ENCODE measurements at places on chromosomes 5 and 9.
A peak's percentile ranks its signal among the peaks of the same experiment; 100 is the strongest.

DNA sequence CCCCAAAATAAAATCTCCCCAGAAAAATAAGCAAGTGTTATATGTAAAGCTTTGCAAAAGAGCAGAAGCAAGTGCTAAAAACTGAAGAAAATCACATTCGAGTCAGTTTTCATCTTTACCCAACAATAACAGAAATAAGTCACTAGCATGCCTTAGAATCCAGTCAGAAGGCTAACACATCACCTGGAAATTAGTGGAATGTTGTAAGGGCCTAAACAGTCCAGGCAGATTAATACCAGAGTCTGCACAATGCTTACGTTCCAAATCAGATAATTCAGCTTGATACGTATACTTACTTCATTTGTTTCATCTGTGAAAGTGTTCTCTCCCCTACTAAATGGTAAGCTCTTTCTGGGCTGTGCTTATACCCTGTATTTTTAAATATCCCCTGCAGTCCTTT is 42.7 kb downstream of the SUSD1 start:
- DNase-seq: no peak

DNA sequence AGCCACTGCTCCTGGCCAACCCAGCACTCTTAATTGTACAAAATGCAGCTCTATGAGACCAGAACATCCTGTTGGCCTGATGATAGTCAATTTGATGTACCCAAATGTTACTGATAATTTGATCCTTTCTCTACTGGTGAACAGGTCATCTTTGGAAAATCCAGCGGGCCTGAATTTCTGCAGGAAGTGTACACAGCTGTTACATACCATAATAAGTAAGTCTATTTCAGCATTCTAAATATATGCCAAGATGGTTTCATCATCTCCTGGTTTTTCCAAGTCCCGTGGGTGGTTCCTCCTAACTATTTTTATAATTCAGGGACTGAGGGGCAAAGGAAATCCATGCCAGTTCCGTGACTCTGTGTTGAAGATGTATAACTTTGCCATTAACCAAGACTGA is 155.4 kb downstream of the DOCK8 start:
- no peak for DNase-seq

- no peak for DNase-seq
Measured at GRCh38 chr5:4079831-4080230, 484.2 kb downstream of the IRX1 start.

DNA sequence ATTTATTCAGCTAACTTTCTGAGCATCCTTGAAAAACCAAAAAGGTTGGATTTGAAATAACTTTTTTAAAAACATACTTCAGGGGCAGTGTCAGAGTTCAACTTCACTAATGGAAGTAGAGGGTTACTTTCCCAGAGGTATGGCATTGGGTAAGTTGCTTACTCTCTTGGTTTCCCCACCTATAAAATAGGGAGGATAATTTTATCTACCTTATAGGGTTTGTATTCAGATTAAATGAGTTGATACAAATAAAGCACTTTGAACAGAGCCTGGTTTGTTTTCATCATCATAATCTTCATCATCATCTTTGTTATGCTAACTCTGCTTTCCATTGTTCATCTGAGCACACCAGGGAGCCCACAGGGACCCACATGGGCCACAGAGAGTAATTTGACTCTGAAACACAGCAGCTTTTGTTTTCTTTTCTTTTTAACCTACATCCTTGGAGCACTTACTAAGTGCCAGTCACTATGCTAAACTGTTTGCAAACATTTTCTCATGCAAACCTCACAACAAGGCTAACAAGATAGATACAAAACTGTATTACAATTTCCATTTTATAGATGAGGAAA is 179.1 kb upstream of the SLC24A2 start:
- no peak for DNase-seq

- DNase-seq: no peak
Measured at GRCh38 chr9:111872886-111873285, 23.7 kb upstream of the UGCG start.

DNA sequence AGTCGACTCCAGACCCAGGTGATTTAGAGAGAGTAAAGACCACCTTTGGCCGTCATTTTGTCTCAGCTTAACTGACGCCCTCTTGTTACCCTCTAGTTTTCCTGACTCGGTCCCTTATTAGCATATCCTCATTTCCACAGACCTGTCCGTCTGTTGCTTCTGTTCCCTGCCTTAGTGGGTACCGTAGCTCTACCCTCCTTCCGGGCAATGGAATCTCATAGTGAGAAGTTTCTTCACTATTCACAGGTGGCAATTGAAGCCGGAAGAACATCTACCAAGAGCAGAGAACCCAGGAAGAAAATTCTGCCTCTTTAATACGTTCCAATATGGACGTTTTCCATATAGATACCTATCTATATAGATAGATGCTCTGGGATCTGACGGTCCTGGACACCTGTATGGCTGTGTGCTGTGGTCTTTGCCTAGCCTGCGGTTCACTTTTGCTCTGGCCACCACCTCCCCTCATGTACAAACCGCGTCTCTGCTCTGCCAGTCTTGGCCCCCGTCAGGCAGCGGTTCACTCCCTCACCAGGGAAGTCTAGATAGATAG is 652 bp upstream of the TMEM161B start:
- DNase-seq: no peak

DNA sequence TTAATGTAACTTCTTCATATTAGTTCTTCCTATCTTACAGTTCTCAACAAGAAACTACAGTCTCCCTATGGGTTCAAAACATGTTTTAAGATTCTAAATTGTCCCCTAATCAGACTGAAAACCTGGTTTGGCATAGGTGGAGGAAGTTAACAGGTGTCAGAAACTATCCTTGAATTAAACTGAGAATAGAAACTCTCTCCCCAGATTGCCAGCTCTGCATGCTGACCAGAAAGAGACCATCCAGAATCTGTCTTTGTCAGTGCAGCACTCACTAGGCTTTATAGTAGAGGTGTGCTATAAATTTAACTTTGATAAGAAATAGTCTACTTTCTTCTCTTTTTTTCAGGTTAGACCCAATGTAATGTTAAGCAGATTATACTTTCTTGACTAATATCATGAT is 63.8 kb downstream of the BNC2 start:
- no peak for DNase-seq

DNA sequence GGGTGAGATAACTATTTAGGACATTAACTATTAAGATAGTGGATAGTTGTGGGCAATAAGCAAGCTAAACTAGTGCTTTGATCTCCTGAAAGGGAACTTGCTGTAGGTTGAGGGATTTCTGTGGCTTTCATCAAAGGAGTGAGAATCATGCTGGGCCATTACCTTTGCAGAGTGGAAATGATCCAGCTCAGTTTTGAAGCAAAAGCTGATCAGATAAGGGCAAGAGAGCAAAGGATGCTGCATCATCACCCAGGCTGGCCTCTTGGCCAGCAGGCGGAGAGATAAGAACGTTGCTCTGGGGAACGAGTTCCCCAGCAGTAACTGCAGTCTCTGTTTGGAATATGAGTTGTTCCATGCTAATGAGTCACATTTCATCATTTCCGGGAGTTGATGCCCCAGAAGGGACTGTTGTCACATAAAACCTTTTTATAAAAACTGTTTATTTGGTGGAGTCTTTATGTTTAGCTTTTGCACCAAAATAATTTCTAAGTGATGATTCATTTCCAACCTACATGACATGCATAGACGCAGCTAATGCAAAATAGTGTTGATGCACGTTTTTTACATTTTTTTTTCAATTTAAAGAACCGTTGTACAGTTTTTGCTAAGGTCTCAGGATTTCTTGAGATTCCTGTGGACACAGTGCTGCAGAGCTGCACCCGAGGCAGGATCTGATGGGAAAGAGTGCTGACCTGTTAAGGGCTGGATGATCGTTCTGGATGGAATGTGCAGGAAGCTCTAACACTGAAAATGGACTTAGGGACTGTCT is 99.3 kb downstream of the ACTBL2 start:
- DNase-seq: peak; percentile 15

- DNase-seq: no peak
Measured at GRCh38 chr5:159969966-159970365, 39.0 kb upstream of the TTC1 start.

GRCh38 chr9:6584881-6585597 is 60.5 kb downstream of the GLDC start:
- peak; percentile 20 for DNase-seq

- DNase-seq: no peak
Measured at GRCh38 chr5:114361724-114362196, at the start of gene KCNN2. KCNN2 (plus strand) TSS chr5:114362070; CDS start chr5:114362140, 70 bp downstream.

GRCh38 chr9:110768886-110769285 is 100.3 kb downstream of the MUSK start:
- no peak for DNase-seq

- no peak for DNase-seq
Measured at GRCh38 chr5:133902511-133903118, 65.8 kb downstream of the C5orf15 start.

GRCh38 chr9:73121375-73121935 is 30.2 kb upstream of the ANXA1 start:
- no peak for DNase-seq

DNA sequence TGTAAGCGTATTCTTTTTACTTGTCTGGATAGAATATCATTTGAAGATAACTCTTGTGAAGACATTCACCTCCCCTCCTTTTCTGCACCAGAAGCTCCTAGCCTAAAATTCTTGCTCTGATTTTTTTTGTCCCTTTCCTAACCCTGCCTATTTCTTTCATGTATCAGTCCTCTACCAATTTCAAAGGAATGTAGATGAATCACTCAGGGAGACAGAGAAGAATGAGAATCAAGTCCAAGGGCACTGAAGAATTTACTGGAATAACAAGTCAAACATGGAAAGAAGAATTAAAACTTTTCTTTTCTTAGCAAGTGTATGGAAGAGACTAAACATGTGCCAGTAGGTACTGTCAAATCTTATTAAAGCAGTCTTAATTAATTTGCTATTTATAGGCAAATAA is 618.7 kb downstream of the DNAH5 start:
- no peak for DNase-seq

DNA sequence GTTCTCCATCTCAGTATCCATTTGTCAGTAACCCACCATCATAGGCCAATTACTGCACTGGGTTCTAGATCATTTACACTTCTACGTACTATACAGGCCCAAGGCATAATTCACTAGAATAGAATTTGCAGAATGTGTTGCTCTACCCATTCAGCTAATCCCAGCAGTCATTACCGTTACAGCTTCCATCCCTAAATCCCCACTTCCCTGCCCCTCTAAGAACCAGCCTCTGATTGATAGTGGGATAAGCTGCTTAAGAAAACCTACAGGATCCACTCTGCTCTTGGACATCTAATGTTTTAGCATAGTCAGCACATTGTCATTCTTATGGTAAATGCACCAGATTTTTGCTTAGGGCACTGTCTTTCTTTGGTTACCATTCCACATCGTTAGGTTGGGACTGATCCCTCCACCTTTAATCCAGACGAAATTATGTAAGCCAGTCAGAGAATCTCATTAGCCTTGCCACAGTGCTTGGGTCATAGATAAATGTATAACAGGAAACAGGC is 39.3 kb upstream of the CHD1 start:
- DNase-seq: no peak

DNA sequence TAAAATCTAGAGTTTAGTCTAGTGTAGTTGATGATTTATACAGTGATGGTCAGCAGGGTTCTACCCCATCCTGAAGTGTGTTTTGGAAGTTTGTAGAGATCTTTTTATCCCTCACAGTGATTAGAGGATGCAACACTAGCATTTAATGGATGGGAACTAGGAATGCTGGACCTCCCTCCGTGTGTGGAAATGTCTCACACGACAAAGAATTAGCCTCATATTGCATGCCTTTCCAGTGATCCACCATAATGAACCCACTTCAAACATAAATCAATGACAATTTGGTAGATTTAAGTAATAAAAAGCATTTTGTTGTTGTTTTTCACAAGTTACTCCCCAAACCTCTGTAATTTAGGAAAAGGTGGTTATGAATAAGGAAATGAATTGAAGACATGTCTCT is 82.5 kb upstream of the LMNB1 start:
- no peak for DNase-seq

GRCh38 chr9:37989701-37990100 is 79.3 kb downstream of the SHB start:
- DNase-seq: no peak

GRCh38 chr9:19154135-19154612 is 26.9 kb upstream of the PLIN2 start:
- no peak for DNase-seq

- no peak for DNase-seq
Measured at GRCh38 chr5:136020383-136021015, 8.3 kb upstream of the TGFBI start.

- DNase-seq: no peak
Measured at GRCh38 chr9:26612211-26612610, 280.4 kb downstream of the CAAP1 start.

DNA sequence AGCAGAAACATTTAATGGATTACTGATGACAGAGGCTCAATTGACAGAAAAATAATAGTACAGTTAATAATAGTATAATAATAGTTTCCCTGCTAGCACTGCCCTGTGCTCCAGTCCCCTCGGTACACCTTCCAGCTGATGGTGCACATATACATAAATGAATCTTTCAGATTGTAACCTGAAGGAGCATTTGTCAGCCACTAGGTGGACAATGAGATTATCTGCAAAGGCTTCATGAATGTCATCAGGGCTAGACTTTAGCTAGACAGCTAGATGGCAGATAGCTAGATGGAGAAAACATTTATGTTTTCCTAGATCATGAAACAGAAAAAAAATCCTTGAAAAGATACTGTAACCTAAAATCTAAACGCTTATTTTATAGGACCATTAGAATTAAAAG is 304.4 kb upstream of the SMC2 start:
- no peak for DNase-seq

DNA sequence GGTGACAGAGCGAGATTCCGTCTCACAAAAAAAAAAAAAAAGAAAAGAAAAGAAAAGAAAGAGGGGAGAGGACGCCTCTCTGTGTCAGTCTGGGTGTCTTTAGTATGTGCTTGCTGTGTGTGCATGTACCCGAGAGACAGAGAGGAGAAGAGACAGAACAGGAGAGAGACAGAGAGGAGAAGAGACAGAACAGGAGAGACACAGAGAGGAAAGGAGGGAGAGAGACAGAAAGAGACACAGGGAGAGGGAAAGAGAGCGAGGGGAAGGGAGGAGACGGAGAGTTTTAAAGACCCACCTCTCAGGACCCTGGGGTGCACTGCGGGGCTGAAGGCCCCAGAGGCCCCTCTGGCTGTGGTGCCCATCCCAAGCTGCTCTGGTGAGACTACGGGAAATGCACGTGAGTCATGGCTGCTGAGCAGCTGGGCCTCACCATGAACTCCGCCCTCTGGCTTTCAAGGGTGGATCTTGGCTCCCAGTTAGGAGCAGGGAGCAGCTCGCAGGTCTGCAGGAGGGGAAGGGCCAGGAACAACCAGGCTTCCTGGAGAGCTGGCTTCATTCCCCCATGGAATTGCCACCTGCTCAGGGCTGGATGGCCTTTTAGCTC is 7.9 kb downstream of the SLC6A3 start:
- no peak for DNase-seq

- DNase-seq: no peak
Measured at GRCh38 chr9:2344436-2344835, 277.2 kb upstream of the VLDLR start.

- no peak for DNase-seq
Measured at GRCh38 chr9:124217836-124218437, 39.8 kb upstream of the NEK6 start.

GRCh38 chr5:145660897-145661640 is 174.1 kb downstream of the PRELID2 start:
- DNase-seq: no peak

All from CD4-positive, alpha-beta memory T cell (primary cell).